ENCODE measurements at places on chromosomes 2 and 18.
A peak's percentile ranks its signal among the peaks of the same experiment; 100 is the strongest.

- DNase-seq = no peak
Measured at GRCh38 chr2:3408781-3409180, 29.3 kb downstream of the TRAPPC12 start.

- no peak for DNase-seq
Measured at GRCh38 chr2:232484628-232485347, 2.8 kb downstream of the ECEL1 start.

GRCh38 chr2:16728351-16729136 is 62.9 kb upstream of the CYRIA start:
- DNase-seq = no peak

DNA sequence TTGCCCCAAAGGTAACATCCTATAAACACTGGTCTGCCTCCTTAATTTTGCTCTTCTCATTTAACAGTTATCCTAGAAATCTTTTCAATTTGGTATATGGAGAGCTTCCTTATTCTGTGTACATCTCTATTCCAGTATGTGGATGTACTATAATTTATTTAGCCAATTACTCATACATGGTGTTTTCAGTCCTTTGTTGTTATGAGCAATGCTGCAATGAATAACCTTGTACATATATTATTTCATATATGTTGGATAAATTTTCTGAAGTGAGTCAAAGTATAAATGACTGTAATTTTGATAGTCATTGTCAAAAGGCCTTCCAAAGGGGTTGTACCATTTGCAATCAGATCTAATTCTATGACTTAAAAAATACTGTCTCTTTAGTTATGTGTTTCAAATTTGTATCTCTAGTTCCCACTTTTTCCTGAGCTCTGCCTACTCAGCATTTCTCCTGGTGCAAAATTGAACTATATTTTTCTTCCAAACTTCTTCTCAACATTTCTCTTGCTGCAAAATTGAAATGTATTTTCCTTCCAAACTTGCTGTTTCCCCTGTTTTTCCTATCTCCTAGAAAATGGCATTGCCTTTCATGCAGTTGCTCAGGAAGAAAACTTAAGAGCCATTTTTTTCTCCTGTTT is 153.3 kb upstream of the OTX1 start:
- DNase-seq = no peak

- no peak for DNase-seq
Measured at GRCh38 chr2:53724536-53724935, 43.1 kb upstream of the CHAC2 start.

- no peak for DNase-seq
Measured at GRCh38 chr2:204492417-204492816, 52.9 kb upstream of the PARD3B start.

GRCh38 chr2:150442484-150442883 is 45.0 kb downstream of the RND3 start:
- DNase-seq = no peak

GRCh38 chr2:166351319-166351718 is 24.4 kb downstream of the SCN9A start:
- DNase-seq = no peak

- no peak for DNase-seq
Measured at GRCh38 chr18:66077066-66077465, 326.3 kb downstream of the CDH7 start.

DNA sequence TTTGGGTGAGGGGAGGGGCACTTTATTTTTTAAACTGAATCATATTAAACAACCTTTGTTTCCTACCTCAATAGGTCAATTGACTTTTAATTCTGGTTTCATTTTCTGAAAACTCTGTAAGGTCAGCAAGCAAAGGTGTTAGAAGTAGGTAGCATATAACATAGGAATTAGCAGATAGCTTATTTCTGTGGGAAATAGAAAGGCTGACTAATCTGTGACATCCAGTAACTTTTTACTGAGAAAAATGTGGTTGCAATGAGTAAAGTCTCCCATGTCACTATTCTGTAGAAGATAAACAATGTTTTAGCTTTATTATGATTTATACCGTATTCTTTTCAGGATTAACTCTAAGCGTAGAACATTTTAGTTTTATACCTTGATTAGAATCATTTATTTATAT is 240.4 kb downstream of the PLCL1 start:
- no peak for DNase-seq

DNA sequence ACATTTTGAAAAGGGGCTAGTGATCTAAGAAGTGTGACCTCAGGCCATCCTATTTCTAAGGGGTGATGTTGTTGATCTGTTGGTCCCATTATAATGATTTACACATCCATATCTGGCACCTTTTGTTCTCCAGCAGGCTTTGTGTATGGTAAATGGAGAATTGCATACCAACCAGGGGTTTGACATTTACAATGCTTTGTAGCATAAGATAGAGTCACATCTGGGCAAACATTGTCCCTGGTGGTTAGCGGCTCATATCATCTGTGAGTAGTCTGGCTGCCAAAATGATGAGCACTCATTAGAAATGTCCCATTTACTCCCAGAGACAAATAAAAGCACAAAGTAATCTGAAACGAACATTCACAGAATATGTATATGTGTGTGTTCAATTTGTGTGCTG is 1775.5 kb upstream of the CELF4 start:
- DNase-seq = no peak

DNA sequence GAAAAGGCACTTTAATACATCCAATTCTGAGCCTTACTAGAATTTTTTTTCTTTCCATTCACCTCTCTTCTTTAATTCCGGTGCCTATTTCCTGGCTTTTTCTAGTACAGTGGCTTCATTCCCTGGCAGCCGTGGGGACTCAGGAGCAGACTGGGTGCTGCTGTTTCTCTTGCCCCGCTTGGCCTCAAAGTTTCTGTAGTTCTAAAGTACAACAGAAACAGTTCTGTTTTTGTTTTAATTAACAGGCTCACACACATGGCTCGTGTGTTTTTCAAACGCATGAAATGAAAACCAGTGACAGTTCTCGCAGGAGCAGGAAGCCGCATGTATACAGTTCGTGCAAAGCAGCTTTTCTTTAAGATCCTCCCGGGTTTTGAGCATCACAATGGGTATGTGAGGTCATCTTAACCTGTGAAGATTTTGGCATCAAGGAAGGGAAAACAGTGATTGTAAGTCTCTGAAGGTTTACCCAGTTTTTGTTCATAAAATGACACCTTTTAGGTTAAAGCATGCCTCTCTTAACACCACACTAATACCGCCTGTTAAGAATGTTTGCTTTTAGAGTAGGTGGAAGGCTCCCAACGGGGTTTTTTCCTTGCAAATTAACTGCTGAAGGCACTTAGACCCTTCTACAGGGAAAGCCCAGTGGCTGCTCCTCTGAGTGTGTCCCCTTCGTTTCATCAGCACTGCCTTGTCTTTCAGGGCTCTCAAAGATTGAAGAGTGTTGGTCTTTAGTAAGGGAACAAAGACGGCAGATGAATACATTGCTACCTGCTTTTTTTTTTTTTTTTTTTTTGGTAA is 5.8 kb downstream of the FZD7 start:
- no peak for DNase-seq

GRCh38 chr2:46837704-46838103 is 77.9 kb downstream of the MCFD2 start:
- no peak for DNase-seq

- no peak for DNase-seq
Measured at GRCh38 chr2:227416701-227417100, 29.0 kb upstream of the SCYGR1 start.

- peak; percentile 91 for DNase-seq
Measured at GRCh38 chr2:218286570-218287459, 5.5 kb downstream of the TMBIM1 start.

DNA sequence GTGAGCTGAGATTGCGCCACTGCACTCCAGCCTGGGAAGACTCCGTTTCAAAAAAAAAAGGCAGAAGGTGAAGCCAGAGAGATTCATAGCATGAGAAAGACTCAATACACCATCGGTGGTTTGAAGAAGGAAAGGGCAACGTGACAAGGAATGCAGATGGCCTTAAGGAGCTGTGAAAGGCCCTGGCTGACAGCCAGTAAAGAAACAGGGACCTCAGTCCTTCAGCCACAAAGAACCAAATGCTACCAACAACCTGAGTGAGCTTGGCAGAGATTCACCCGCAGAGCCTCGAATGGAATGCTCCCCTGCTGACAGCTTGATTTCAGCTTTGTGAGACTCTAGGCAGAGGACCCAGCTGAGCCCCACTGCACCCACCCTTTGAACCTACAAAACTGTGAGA is 154.9 kb upstream of the NDUFV2 start:
- DNase-seq = no peak

- DNase-seq = no peak
Measured at GRCh38 chr2:54579682-54580620, 123.8 kb downstream of the SPTBN1 start.

DNA sequence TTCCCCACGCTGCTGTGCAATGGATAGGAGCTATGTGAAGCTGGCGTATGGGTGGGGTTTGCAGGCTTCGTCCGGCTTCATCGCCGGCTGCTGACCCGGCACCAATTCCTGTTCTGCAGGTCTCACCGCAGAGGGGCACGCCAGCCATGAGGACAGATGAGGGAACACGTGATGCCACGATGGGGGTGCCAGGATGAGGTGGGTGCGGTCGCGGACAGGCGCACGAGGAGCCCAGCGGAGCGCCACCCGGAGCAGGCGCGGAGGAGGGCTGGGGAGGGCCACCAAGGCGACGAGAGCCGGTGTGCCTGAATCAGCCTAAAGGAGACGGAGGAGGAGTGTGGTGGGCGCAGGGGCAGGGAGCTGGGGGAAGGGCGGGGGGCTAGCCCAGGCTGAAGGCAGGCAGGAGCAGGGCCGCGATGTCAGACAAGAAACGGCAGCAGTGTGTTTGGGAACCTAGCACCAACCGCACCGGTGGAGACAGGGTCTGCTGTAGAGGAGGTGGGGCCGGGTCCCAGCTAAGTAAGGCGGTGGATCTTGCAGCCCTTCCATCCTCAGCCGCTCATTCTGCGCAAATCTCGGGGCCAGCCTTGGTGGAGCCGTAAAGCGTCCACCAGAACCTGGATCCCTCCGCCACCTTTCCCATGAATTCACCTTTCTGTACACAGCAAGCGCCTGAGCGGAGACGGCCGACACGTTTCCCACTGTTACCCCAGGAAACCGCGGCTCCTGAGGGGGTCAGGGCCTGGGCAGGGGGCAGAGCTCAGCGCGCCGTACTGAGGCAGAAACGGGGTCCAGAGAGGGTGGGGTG is 17.0 kb upstream of the CD8A start:
- peak; percentile 54 for DNase-seq

GRCh38 chr2:195560209-195560895 is 96.7 kb upstream of the SLC39A10 start:
- no peak for DNase-seq

- DNase-seq = no peak
Measured at GRCh38 chr2:232511336-232511890, 8.8 kb upstream of the PRSS56 start.

DNA sequence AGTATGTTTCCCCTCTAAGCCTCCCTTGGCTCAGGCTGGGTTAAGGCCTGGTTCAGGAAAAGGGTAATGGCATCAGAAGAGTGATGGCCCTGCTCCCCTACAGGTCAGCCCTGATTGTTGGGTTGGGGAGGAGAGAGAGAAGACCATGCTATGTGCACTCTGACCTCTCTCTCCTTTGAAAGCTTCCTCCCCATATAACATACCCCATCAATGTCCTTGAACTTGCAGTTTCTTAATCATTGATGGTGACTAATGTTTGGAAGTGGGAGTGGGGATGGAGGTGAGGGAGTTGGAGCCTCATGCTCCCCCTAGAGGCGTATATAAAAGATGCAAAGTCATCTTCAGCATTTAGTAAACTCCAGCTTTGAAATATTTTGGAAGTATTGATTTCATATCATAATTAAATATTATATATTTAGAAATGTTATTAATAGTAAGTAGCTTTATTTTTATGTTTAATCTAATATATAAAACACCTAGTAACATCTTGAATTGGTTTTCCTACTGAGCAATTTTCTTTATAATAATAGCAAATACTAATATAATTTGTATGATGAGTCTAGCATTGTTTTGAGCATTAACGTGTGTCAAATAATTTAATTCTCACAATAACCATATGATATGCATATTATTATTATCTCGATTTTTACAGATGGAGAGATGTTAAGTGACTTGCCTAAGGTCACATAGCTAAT is 8.8 kb downstream of the PLCL1 start:
- DNase-seq = no peak

GRCh38 chr2:145593991-145594614 is 1074.2 kb upstream of the ZEB2 start:
- no peak for DNase-seq

DNA sequence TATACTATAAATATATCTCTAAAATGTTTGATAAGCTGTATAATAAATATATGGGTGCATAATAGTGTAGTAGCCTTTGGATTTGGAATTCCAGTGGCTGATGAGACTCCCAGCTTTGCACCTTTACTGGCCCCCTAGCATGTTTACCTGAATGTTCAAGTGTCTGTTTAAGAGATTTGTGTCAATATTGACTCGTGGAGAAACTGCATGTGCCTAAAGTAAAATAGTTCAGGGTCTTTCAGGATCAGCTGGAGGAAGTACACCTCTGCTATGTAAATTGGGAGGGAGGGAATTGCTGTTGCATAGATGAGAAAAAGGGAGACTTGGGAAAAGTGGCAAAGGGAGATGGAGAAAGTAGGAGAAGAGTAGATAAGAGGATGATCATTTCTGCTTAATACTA is 23.9 kb downstream of the ME2 start:
- no peak for DNase-seq

DNA sequence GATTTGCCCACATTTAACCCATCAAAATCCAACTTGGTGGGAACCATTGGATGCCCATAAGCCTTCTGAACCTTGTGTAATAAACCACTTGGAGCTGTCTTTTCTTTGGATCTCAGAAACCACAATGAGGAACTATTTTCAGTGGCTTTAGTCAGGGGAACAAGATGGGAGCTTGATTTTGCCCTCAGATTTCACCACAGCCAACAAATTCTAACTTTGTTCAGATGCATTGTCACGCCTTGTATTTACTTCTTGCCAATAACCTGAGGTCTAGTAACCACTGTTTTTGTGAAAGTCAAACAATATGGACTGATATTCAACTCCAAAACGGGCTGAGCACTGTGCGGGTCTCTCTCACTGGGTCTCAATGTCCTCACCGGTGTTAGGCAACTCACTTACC is 508.2 kb downstream of the TNS1 start:
- DNase-seq = no peak

- DNase-seq = no peak
Measured at GRCh38 chr18:7307526-7307925, 76.6 kb downstream of the LRRC30 start.

DNA sequence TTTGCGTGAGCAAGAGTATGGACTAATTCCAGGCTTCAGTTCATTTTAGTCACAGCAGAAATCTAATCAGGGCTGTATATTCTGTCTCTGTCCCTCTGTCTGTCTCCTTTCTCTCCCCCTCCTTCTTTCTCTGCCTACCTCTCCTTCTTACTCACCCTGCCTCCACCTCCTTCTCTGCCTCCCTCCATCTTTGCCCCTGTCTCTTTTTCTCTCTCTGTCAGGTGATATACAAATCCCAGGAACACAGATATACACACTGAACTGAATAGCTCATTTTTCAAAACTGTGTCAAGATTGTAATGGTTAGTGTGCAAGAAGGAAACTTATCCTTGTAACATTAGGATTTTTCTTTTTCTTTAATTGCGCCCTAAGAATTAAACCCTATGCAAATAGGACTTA is 32.5 kb downstream of the SLC8A1 start:
- DNase-seq = no peak

- no peak for DNase-seq
Measured at GRCh38 chr2:225038231-225038523, 4.1 kb downstream of the DOCK10 start.

- DNase-seq = no peak
Measured at GRCh38 chr2:187369471-187369870, 78.6 kb downstream of the CALCRL start.
